Esophagus mucosa (tissue), 1 donor: ENCODE measurements at places on chromosomes 2 and 18. TPM values are rescaled to one million over a fixed set of nuclear protein-coding genes. Genes with fewer than 3 reads are reported as not detected.
A peak's percentile ranks its signal among the peaks of the same experiment; 100 is the strongest.

Gene NPC1
- total RNA-seq = 38.1 TPM

Gene CD8B2
- not detected for total RNA-seq

Gene HOXD13
- total RNA-seq = not detected

- no peak for ATAC-seq
Observed at GRCh38 chr2:177429688-177430325, 37.2 kb downstream of the AGPS start.

GRCh38 chr2:85353876-85354285 lies 447 bp downstream of the RETSAT start:
- peak; percentile 85 for ATAC-seq

DNA sequence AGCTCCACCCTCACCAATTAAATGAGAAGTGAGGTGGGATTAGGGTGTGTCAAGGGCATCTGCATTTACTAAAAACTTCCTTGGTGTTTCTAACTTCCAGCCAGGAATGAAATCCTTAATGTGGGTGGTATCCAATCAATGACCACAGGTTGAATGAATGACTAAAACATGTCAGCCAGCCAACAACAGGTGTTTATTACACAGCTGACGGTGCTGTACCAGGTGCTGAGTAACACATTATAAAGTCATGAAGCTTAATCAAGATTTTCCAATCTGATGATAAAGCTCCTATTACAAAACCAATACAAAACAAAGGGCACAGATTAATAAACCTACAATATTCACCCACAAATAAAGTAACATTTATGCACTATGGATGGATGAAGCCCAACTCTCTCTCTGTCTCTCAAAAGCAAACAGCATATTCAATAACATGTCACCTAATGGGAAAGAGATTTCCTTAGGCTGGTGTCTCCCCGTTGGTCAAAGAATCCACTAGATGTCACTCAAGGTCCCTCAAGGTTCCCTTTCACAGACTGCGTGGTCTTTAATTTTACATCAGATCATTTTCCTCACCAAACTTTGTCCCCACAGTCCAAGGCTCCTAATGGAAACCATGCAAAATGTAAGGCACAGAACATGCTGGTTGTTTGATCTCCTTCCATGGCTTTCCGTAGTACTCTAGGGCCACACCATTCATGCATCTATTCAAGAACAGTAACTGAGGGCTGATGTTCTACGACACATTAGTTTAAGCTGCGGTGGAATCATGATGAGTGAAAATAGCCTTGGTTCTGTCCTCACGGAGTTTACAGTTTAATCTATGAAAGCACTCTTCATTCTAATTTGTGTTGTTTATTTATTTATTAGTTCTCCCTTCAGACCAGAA lies 6.4 kb upstream of the PTPN4 start:
- ATAC-seq = peak; percentile 64

- no peak for ATAC-seq
Observed at GRCh38 chr2:140734992-140735391, 1395.8 kb downstream of the LRP1B start.
